ENCODE measurements at places on chromosomes 2 and 18. TPM values are rescaled to one million over a fixed set of nuclear protein-coding genes. Genes with fewer than 3 reads are reported as not detected.

The HOXD4 gene
- 4.0 TPM for total RNA-seq

The FAM237A gene
- not detected for total RNA-seq

The LBX2 gene
- 0.95 TPM for total RNA-seq

The HOXD12 gene
- total RNA-seq: 2.2 TPM

The BMP10 gene
- not detected for total RNA-seq

The C18orf54 gene
- total RNA-seq: 17.3 TPM

DNA sequence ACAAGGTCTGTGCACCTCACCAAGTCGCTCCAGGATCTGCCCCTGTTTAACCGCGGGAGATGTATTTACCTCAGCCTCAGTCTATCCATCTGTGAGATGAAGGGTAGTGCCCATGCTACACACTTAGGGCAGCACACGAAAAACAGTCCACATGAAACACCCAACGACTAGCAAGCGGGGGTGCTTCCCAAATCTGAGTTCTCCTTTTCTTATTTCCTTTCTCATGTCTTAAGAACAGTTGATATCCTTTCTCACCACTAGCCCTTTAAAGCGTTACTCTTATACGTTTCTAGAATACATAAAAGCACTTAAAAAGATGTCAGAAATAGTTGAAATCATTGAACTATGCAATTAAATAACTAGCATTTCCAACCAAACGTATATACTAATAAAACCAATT, 207.3 kb upstream of the PXDN start:
- no peak for DNase-seq

DNA sequence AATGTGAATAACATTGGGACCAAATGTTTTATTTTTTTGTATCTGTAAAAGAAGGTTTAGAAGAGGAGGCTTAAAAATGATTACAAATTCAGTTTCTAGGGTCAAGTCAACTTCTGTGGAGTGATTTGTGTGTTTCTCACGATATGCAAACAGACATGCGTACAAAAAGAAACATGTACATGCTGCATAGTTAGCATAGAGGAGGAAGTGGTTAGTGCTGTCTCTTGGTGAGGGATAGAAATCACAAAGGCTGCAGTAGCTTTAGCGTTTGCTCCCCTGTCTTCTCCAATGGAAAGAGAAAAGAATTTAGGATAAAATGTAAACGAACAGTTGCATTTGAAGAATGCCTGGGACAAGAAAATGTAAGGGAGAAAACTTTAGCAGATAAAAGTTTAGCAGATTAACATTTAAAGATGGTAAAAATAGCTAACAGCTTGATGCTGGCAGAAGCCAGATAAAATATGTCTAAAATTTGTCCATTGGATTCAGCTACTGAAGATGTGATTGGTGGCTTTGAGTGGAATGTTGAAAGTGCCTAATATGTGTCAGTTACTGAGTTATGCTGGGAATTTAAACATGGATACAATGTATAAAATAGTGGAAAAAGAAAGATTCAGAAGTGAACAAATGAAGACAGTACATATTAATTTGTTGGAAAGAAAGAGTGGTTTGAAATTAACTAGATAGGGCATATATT, 44.9 kb downstream of the MALT1 start:
- no peak for DNase-seq

- no peak for DNase-seq
Measured at GRCh38 chr2:186195696-186196095, 290.4 kb upstream of the ZC3H15 start.

DNA sequence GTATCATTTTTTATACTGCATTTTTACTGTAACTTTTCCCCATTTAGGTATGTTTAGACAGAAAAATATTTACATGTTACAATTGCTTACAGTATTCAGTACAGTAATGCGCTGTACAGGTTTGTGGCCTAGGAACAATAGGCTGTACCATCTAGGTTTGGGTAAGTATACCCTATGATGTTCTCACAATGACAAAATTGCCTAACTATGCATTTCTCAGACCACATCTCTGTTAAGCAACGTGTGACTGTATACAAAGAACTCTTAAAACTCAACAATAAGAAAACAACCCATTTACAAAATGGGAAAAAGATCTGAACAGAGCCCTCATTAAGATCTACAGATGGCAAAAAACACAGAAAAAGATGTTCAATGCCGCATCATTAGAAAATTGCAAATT, 29.4 kb downstream of the FAM210A start:
- no peak for DNase-seq

- no peak for DNase-seq
Measured at GRCh38 chr2:240055177-240055917, 2.0 kb upstream of the OR6B3 start.

GRCh38 chr2:78992807-78993517, 32.5 kb upstream of the REG3G start:
- no peak for DNase-seq

- no peak for DNase-seq
Measured at GRCh38 chr2:121567957-121568409, 37.3 kb downstream of the RNU4ATAC start.

DNA sequence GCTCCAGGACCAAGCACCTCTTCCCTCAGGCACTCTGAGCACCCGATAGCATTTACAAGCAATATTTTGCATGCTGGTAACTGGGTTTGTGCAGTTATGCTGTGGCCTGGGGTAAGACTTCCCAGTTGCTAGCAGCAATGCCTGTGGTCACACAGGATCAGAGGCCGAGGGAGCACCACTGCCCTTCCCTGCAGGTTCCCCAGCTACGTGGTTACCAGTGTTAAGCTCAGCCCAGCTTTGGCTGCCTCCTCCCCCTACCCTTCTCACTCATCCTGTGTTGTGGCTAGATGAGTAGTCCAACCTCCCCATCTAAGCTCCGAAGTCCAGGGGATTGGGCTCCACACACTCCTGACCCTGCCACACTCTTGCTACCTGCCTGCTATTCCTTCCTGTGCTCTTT, 141.1 kb downstream of the CELF4 start:
- DNase-seq: no peak

DNA sequence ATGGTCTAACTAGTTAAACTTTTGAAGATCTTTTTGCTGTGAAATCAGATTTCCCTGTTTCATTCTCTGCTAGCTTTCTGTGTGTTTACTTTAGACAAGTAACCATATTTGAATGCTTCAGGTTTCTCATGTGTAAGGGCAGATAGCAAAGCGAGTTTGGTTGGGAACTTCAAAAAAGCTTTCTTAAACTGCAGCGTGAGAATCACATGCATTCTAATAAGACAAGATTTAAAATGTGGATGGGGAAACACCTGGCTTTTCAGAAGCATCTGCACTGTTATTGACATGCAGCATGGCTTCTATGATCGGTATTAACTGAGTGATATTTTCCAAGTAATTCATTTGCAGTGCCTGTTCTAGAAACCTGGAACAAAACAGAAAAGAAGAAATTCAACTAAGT, 119.3 kb downstream of the ABCA12 start:
- no peak for DNase-seq

Data from urinary bladder (tissue), 4 donors.